Muscle of leg (tissue), 16 donors: ENCODE measurements at places on chromosomes 6 and 20.
A peak's percentile ranks its signal among the peaks of the same experiment; 100 is the strongest.

GRCh38 chr20:5397393-5397792 lies 80.6 kb upstream of the PROKR2 start:
- H3K27me3 ChIP-seq = no peaks in the 10 kb centered on the region
- H3K4me1 ChIP-seq = no peaks in the 10 kb centered on the region
- no peak for DNase-seq
- H3K27ac ChIP-seq = no peak overlapping the region
- H3K36me3 ChIP-seq = no peaks in the 10 kb centered on the region

- H3K4me3 ChIP-seq = peak overlapping the region; percentile 94
- DNase-seq = peak; percentile 86
- H3K36me3 ChIP-seq = peaks cover 4% of the 10 kb centered on the region
- H3K4me1 ChIP-seq = peaks cover 9% of the 10 kb centered on the region
- peak overlapping the region; percentile 89 for H3K27ac ChIP-seq
- no peaks in the 10 kb centered on the region for H3K27me3 ChIP-seq
These were observed 466 bp upstream of the PSMB1 start for GRCh38 chr6:170553534-170554012.

- H3K4me1 ChIP-seq = no peaks in the 10 kb centered on the region
- no peak overlapping the region for H3K27ac ChIP-seq
- H3K4me3 ChIP-seq = no peak overlapping the region
- no peak for DNase-seq
These were observed 735.4 kb downstream of the CBLN4 start for GRCh38 chr20:55269913-55270312.

DNA sequence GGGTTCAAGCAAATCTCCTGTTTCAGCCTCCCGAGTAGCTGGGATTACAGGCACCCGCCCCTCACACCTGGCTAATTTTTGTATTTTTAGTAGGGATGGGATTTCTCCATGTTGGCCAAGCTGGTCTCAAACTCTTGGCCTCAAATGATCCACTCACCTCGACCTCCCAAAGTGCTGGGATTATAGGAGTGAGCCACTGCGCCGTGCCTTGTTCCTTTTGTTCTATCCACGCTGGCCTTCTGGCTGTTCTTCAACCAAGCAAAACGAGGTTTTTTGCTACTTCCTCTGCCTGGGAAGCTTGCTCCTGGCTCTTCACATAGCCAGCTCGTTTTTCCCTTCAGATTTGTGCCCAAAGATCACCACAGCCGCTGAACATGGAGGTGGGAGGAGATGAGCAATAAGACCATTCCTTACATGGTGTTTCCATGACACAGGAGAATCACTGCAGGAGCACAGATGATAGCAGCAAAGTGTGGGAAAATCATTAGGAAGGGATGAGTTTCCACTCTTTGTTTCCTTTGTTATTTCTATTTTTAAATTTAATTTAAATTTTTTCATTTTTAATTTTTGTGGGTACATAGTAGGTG lies 201.0 kb upstream of the ZNF217 start:
- no peaks in the 10 kb centered on the region for H3K36me3 ChIP-seq
- H3K27me3 ChIP-seq = no peaks in the 10 kb centered on the region
- peak; percentile 60 for DNase-seq
- H3K4me1 ChIP-seq = peaks cover 6% of the 10 kb centered on the region

DNA sequence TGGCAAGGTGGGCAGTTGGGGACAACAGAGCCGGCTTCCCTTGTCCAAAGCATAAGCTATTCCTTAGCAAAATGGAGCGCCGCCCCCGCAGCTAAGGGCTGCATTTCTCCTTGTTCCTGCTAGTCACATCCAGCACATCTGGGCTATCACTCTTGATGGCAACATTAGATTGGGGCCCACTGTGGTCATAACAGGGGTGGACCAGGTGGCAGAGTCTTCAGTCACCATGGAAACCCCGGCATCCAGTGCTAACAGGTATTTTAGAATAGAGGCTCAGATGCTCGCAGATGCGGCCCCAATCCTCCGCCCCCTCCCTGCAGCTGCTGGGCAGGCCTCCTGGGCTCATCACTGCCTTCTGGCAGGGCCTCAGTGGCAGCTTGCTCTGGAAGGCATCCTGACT lies 168.2 kb upstream of the PROKR2 start:
- no peaks in the 10 kb centered on the region for H3K27me3 ChIP-seq
- H3K36me3 ChIP-seq = no peaks in the 10 kb centered on the region
- H3K4me1 ChIP-seq = no peaks in the 10 kb centered on the region
- no peak overlapping the region for H3K4me3 ChIP-seq

- peaks cover 2% of the 10 kb centered on the region for H3K4me1 ChIP-seq
- H3K4me3 ChIP-seq = no peak overlapping the region
- no peak overlapping the region for H3K27ac ChIP-seq
- peaks cover 2% of the 10 kb centered on the region for H3K36me3 ChIP-seq
- no peaks in the 10 kb centered on the region for H3K27me3 ChIP-seq
These were observed 129.7 kb downstream of the FIG4 start for GRCh38 chr6:109820706-109821350.

GRCh38 chr6:106974336-106974998 lies at the start of gene CD24:
Gene CD24, minus strand, starts transcription at chr6:106974729. Its CDS starts 83 bp downstream, at chr6:106974646.
- H3K4me1 ChIP-seq = peaks cover 14% of the 10 kb centered on the region
- peak within 1 kb of the TSS; percentile 58 for H3K4me3 ChIP-seq
- H3K36me3 ChIP-seq = no peaks in the 10 kb centered on the region
- peaks cover 54% of the 10 kb centered on the region for H3K27me3 ChIP-seq
- peak; percentile 47 for DNase-seq
- H3K27ac ChIP-seq = peak within 1 kb of the TSS; percentile 67

DNA sequence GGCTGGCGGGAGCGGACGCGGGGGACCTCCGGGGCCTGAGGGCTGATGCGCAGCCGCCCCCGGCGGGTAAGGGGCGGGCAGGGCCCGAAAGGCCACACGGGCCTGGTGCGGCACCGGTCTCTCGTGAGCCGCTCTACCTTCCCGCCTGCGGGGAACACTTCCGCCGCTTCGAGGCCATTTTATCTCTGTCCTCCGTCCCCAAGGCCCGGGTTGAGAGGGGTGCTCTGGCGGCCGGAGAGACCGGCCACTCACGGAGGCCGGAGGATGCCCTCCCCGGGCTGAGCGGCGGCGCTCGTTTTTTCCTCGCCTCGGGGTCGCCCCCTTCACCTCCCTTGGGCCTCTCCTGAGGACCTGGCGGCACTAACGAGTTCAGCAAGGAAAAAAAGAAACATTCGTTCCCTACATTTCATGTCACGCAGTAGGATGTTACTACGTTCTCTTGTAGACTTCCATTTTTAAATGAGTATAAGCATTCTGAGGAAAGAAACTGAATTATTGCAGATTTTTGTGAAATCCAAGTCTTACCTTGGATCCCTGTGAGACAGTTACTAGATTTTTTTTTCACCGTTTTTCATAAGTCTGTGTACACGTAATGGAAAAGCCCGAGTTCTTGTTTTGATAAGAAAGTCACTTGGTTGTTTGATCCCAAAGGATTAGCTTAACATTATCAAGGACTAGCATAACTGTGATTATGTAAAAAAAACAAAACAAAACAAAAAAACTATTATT lies 575 bp downstream of the WTAP start:
- peaks cover 6% of the 10 kb centered on the region for H3K36me3 ChIP-seq
- H3K27ac ChIP-seq = peak overlapping the region; percentile 98
- peak overlapping the region; percentile 94 for H3K4me3 ChIP-seq
- peaks cover 4% of the 10 kb centered on the region for H3K4me1 ChIP-seq

GRCh38 chr6:158789115-158789917 lies 29.9 kb downstream of the EZR start:
- peaks cover 3% of the 10 kb centered on the region for H3K4me1 ChIP-seq
- H3K27me3 ChIP-seq = no peaks in the 10 kb centered on the region

DNA sequence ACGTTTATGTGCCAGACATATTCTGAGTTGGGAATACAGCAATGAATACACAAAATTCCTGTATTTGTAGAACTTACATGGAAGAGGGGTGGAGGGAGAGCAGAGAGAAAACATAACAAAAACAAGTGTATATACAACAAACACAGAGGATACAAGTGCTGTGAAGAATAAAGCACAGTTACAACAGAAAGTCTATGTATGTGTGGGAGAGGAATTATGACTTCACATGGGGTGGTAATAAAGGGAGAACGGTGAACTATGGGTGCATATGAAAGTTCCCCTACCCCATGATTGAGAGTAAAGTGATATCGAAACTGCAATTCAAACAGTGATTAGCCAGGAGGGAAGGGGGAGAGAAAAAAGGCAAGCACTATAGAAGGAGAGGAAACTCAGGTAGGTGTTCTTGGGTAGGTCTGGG lies 24.6 kb downstream of the HBS1L start:
- no peak for DNase-seq
- no peaks in the 10 kb centered on the region for H3K27me3 ChIP-seq
- no peak overlapping the region for H3K27ac ChIP-seq
- no peak overlapping the region for H3K4me3 ChIP-seq
- H3K36me3 ChIP-seq = peaks cover 9% of the 10 kb centered on the region
- H3K4me1 ChIP-seq = no peaks in the 10 kb centered on the region

GRCh38 chr20:51884561-51884960 lies 82.2 kb upstream of the SALL4 start:
- DNase-seq = peak; percentile 10
- H3K36me3 ChIP-seq = no peaks in the 10 kb centered on the region

- peaks cover 25% of the 10 kb centered on the region for H3K4me1 ChIP-seq
- no peaks in the 10 kb centered on the region for H3K36me3 ChIP-seq
- H3K4me3 ChIP-seq = no peak overlapping the region
- DNase-seq = no peak
- H3K27me3 ChIP-seq = no peaks in the 10 kb centered on the region
- H3K27ac ChIP-seq = no peak overlapping the region
These were observed 21.2 kb upstream of the PCMTD2 start for GRCh38 chr20:64234291-64234791.

GRCh38 chr20:13199279-13199678 lies 21.8 kb upstream of the ISM1 start:
- H3K4me1 ChIP-seq = no peaks in the 10 kb centered on the region
- no peaks in the 10 kb centered on the region for H3K27me3 ChIP-seq
- no peak overlapping the region for H3K4me3 ChIP-seq
- no peak for DNase-seq
- no peaks in the 10 kb centered on the region for H3K36me3 ChIP-seq

GRCh38 chr20:16606468-16607070 lies 33.3 kb upstream of the KIF16B start:
- no peaks in the 10 kb centered on the region for H3K36me3 ChIP-seq
- no peaks in the 10 kb centered on the region for H3K27me3 ChIP-seq
- H3K4me3 ChIP-seq = no peak overlapping the region
- H3K4me1 ChIP-seq = peaks cover 12% of the 10 kb centered on the region
- no peak for DNase-seq

GRCh38 chr6:83985715-83986114 lies 47.9 kb upstream of the MRAP2 start:
- H3K4me3 ChIP-seq = no peak overlapping the region
- H3K4me1 ChIP-seq = no peaks in the 10 kb centered on the region
- no peak overlapping the region for H3K27ac ChIP-seq
- H3K27me3 ChIP-seq = no peaks in the 10 kb centered on the region
- DNase-seq = no peak
- no peaks in the 10 kb centered on the region for H3K36me3 ChIP-seq

DNA sequence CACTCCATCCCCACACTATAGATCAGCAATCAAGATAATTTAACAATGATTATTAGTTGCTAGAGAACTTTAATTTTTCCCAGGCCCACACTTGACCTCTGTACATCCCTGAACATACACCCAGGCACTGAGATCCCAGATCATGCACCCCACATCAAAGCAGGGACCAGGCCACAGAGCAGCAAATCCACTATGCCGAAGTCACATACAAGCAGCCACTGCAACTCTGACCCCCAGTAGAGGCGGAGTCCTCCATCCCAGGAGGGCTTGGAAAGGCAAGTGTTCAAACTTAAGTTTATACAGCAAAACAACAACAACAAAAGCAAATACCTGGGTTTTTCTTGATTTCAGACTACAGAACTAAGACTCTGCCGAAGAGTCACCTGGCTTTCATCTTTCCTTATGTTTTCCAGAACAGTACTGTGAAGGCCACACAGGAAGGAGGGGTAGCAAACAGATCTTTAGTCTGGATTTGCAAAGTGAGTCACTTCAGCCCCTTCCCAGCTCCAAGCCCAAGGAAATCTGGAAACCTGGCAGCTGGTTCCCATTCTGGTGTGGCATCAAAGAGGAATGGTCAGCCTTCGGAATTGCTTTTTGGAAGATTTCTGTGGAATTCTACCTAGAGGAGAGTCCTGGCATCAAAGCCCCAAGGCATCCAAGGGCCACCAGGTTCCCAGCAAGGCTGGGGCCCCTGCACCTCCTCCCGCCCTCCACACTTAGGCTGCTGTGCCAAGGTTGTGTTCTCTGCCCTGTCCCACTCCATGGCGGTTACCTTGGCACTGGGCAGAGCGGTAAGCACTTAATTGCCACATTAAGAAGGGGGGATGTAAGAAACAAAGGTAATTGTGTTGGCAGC lies 7.3 kb downstream of the JAG1 start:
- peaks cover 47% of the 10 kb centered on the region for H3K4me1 ChIP-seq
- peaks cover 40% of the 10 kb centered on the region for H3K36me3 ChIP-seq
- DNase-seq = no peak
- no peak overlapping the region for H3K4me3 ChIP-seq
- peak overlapping the region; percentile 47 for H3K27ac ChIP-seq
- H3K27me3 ChIP-seq = no peaks in the 10 kb centered on the region

DNA sequence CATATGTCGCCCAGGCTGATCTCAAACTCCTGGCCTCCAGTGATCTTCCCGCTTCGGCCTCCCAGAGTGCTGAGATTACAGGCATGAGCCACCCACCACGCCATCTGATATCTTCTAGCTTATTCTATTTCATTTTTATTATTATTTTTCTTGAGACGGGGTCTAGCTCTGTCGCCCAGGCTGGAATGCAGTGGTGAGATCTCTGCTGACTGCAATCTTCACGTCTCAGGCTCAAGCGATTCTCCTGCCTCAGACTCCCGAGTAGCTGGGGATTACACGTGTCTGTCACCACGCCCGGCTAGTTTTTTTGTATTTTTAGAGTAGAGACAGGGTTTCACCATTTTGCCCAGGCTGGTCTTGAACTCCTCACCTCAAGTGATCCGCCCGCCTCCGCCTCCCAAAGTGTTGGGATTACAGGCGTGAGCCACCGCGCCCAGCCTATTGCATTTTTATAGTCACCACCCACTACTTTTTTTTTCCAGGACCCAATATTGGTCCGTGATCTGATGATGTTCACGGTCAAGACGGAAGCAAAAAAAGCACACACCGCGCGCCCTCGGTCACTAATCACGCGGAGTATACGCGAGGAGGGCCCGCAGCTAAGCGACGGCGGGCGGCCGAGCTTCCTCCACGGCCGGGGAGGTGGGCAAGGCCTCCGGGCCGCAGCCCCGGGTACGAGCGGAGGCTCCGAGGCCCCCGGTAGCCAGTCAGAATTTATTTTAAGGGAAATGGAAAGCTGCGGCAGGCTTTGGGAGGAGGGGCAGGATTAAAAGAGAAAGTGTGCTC lies 1.1 kb upstream of the LSM14B start:
- H3K36me3 ChIP-seq = peaks cover 22% of the 10 kb centered on the region
- H3K4me1 ChIP-seq = peaks cover 58% of the 10 kb centered on the region
- peaks cover 27% of the 10 kb centered on the region for H3K27me3 ChIP-seq
- peak overlapping the region; percentile 95 for H3K27ac ChIP-seq
- DNase-seq = no peak
- peak overlapping the region; percentile 61 for H3K4me3 ChIP-seq

- H3K27ac ChIP-seq = no peak overlapping the region
- no peaks in the 10 kb centered on the region for H3K27me3 ChIP-seq
- no peak overlapping the region for H3K4me3 ChIP-seq
- H3K36me3 ChIP-seq = no peaks in the 10 kb centered on the region
These were observed 1035.3 kb upstream of the GJE1 start for GRCh38 chr6:141097471-141097870.
